ENCODE measurements at places on chromosomes 2 and 18. TPM values are rescaled to one million over a fixed set of nuclear protein-coding genes. Genes with fewer than 3 reads are reported as not detected.

DLX2 gene
- total RNA-seq, result 0.15 TPM

BOD1L2 gene
- not detected for total RNA-seq

PRLH gene
- not detected for total RNA-seq

TMEFF2 gene
- 0.12 TPM for total RNA-seq

PROC gene
- total RNA-seq, result not detected

ADAM23 gene
- total RNA-seq, result 2.4 TPM

CD8B gene
- total RNA-seq, result not detected

COL3A1 gene
- total RNA-seq, result 1,200 TPM

MC5R gene
- total RNA-seq, result not detected

ALPP gene
- total RNA-seq, result not detected

STPG4 gene
- total RNA-seq, result 0.23 TPM

CHN1 gene
- total RNA-seq, result 1.7 TPM

CROCC2 gene
- 0.12 TPM for total RNA-seq

ASB18 gene
- not detected for total RNA-seq

IFIH1 gene
- 6.3 TPM for total RNA-seq

USP34 gene
- 78.6 TPM for total RNA-seq

IL36RN gene
- total RNA-seq, result not detected

SLC38A11 gene
- total RNA-seq, result not detected

RESP18 gene
- total RNA-seq, result not detected

MYOM1 gene
- 0.98 TPM for total RNA-seq

All from smooth muscle cell of the coronary artery (primary cell).